ENCODE measurements at places on chromosomes 4 and X.

- DNase-seq: no peak
Measured at GRCh38 chr4:163895378-163896005, 401.0 kb downstream of the TMA16 start.

DNA sequence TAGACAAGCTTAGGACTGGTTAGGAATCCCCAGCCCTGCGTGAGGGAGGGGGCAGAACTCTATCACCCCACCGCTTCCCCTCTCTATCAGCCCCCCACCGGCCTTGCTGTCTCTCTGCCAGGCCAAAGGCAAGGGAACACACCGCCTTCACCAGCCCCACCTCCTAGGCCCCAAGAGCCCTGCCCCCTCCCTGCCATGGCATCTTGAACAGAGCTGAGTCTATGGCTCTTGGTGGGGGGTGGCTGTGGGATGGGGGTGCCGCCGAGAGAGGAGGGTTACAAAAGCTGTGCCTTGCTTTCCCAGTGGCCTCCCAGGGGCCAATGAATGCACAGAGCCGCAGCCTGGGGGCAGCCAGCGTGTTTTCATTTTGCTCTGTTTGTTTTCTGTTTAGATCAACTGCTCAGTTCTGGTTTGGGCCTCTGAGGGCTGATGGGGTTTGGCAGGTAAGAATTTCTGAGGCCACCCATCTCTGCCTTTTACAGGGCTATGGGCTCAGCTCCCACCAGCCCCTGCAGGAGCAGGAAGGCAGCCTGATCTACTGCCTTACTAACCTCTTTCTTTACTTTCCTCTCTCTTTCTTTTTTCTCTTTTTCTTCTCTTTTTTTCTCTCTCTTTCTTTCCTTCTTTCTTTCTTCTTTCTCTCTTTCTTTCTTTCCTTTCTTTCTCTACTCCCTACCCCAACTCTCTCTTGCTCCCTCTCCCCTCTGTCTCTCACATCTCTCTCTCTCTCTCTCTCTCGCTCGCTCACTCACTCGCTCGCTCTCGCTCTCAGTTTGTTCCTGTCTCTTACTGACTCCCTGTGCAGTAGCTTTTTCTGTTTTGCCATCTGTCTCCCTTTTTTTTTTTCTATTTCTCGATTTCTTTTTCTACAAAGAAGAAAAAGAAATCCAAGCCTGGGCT, 128.3 kb downstream of the PJA1 start:
- peak; percentile 46 for DNase-seq

- DNase-seq: no peak
Measured at GRCh38 chrX:115906276-115906675, 264.3 kb upstream of the AGTR2 start.

- peak; percentile 67 for DNase-seq
Measured at GRCh38 chr4:10123227-10124101, 6.9 kb upstream of the WDR1 start.

DNA sequence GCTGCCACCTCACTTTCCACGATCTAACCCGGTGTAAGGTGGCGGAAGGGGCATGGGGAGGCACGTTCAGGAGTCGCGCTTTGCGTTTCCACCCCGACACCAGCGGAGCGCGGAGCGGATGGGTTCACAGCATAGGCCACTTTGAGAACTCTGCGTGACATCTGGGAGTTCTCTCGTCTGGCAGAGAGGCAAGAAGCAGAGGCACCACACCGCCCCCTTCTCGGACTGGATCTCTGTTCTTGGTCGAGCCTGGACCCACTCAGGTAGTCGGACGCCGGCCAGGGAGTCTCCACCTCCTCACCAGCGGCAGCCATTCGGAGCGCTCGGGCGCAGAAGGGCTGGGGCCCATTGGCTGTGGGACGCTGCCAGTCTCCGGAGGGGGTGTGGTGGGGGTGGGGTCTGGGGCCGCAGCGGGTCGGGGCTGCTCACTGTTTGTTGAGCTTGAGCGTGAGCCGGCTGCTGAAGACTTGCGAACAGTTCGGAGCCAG, at the start of gene DACH2:
DACH2 (plus strand) TSS at position 428 of the 488 bp plus-strand sequence.
- DNase-seq: peak; percentile 84

DNA sequence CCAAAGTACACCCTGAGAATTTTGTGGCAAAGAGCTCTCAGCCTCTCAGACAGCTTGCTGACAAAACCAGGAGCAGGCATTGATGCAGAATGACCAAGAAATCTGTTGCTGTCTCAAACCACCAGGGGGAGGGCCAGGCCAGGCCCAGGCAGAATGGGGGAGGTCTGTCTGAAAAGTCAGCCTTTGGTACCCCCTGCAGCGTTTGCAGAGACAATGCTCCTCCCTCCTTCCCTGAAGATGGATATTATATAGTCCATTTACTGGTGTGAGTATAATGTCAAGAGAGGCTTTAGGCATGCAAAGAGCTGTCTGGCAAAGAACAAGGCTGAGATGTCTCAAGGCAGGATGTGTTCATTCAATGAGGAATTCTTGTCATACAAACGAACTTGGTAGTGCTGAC, 52.9 kb upstream of the TRPC5OS start:
- DNase-seq: peak; percentile 82

DNA sequence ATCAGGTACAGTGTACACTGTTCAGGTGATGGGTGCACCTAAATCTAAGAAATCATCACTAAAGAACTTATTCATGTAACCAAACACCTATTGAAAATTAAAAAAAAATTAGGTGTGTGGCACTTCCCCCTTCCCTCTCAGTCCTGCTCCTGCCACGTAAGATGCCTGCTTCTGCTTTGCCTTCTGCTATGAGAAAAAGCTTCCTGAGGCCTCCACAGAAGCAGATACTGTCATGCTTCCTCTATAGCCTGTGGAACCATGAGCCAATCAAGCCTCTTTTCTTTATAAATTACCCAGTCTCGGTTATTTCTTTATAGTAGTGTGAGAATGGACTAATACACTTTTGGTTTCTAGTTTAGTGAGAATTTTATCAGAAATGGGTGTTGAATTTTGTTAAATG, 459.8 kb upstream of the DIPK2B start:
- no peak for DNase-seq

GRCh38 chr4:176448761-176449160, 129.0 kb downstream of the SPCS3 start:
- no peak for DNase-seq

DNA sequence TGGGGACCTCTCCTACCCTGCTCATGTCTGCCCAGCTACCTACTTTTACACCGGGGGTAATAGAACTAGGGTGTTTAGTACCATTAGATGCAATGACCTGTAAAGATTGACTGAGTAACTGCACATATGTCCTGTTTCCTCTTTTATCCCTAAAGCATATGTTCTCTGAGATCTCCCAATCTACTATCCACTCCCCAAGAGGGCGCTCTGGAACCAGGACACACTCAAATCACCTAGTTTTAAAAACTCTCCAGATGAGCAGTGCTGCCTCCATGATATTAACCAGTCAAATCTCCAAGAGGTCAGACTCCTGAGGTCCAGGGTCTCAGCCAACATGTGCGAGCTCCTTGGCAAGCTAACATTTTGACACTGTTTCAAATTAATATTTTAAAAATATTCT, 87.0 kb upstream of the TSPAN5 start:
- no peak for DNase-seq

DNA sequence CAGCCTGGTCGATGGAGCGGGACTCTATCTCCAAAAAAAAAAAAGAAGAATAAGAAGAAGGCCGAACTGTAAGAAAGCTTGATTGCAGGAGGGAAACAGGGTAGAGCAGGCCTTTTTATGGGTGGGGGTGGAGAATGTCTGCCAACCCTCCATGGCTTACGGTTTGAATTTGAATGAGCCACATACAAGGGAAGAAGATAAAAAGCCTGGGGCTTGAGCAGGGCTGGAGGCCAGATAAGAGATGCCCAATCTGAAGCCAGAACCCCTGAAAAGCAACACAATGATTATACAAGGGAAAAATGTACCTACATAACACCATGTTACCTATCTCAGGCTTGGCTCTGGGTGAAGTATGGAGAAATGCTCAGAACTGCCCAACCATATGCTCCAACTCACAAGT, 57.3 kb upstream of the TRIM2 start:
- no peak for DNase-seq

GRCh38 chrX:1946974-1947373, 332.1 kb downstream of the ASMT start:
- no peak for DNase-seq

DNA sequence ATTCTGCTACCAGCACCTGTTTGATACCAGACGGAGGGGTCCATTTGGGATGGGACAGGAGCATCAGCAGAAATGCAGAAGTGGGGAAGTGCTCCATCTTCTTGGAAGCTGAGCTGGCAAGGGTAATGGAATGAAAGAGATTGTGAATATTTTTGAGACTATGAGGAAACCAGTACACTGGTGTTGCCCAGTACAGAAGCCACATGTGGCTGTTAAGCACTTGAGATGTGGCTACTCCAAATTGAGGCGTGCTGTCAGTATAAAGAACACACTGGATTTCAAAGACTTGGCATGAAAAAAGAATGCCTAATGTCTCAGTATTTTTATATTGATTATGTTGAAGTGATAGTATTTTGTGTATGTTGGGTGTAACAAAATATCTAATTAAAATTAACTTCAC, 153.4 kb downstream of the PTTG2 start:
- DNase-seq: no peak

GRCh38 chrX:153611298-153612095, 12.6 kb upstream of the CCNQ start:
- no peak for DNase-seq

- DNase-seq: no peak
Measured at GRCh38 chr4:114209584-114209983, 230.1 kb upstream of the ARSJ start.

GRCh38 chr4:184282251-184282713, 64.6 kb upstream of the ENPP6 start:
- DNase-seq: no peak

Data from ecto neural progenitor cell (in vitro differentiated cells).